Fibroblast of villous mesenchyme (primary cell): ENCODE measurements at places on chromosomes 4 and X. TPM values are rescaled to one million over a fixed set of nuclear protein-coding genes. Genes with fewer than 3 reads are reported as not detected.

GRCh38 chr4:109296527-109296926 lies 5.9 kb downstream of the COL25A1 start:
- no peak for DNase-seq

GRCh38 chr4:24174602-24175001 lies 284.8 kb upstream of the PPARGC1A start:
- peak; percentile 1 for DNase-seq

DNA sequence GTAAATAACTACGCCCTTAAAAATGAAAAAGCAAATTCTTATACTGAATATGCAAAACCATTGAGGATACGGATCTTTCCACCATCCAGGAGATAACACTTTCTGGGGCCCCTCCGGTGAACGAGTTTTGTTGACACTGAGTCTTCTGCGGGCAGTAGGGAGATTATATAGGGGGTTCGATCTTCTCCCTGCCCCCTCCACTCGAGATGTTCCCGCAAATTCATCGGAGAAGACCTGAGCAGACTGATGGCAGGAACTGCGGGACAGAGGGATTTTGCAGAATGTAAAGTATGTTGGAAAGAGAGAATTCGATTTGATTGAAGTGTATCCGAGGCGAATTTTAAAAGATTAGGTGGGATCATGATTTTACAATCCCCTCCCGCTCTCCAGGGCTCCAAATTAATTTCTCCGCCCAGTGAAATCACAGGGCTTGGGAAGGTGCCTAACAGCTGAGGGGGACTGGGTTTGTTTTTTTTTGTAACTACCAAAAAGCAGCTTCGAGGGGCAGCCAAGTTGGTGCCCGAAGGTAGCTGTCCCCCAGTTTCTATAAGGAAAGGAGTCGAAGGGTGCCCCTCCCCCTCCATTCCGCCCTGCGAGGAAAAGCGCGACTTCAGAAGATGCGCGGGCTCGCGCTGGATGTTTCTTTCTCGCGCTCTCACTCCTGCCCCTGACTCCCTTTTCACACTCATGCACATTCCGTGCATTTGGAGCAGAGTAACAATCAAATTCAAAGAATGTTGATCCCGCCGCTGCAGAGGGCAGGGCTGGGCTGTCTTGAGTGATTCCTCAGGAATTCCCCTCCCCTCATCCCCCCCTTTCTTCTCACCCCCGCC lies 1.2 kb downstream of the TMEM255A start:
- no peak for DNase-seq

DNA sequence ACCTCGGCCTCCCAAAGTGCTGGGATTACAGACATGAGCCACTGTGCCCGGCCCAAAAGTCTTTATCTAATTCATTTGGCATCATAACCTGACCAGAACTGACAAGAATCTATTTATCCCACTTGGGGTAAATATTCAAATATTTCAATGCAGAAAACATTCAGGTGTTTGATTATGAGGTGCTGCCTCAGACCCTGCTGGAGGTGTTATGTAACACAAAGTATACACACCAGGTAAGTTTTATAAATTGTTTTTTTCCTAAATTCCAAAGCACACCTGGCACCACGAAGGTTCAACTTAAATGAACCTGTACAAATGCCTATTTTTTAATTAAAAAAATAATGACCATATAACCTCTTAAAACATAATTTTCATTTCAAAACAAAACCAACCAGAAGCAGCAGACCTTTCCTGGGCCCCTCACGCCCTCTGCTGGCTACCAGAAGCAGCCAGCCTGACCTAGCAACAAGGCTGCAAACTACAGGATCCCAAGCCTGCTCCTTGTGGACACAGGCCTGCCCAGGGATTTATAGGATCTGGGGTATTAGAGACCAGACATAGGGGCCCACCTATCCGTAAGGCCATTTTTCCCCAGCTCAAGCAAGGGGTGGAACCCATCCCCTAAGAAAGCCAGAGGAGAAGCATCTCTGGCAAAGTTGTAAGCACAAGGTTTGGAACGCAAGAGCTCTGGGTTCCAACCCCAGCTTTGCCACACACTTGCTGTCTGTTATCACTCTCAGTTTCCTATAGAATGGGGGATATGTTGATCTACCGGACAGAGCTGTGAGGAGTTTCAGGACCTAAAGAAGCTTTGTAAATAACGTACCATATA lies 11.7 kb downstream of the OTUD5 start:
- peak; percentile 57 for DNase-seq

DNA sequence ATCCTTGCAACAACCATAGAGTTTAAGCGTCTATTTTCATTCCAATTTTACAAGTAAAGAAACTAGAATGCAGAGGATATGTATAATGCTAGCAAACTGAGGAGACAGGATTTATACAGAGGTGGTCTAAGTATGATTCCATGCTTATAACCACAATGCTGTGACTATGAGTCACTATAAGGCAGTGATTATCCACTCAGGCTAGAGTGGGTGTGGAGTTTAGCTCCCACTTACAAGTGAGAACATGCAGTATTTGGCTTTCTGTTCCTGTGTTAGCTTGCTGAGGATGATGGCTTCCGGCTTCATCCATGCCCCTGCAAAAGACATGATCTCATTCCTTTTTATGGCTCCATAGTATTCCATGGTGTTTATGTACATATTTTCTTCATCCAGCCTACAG lies 41.6 kb upstream of the EDA2R start:
- no peak for DNase-seq

- no peak for DNase-seq
These were observed 10.0 kb downstream of the TMEM164 start for GRCh38 chrX:110012818-110013485.

- DNase-seq, result no peak
These were observed 30.2 kb upstream of the CYP4V2 start for GRCh38 chr4:186161138-186161537.

DNA sequence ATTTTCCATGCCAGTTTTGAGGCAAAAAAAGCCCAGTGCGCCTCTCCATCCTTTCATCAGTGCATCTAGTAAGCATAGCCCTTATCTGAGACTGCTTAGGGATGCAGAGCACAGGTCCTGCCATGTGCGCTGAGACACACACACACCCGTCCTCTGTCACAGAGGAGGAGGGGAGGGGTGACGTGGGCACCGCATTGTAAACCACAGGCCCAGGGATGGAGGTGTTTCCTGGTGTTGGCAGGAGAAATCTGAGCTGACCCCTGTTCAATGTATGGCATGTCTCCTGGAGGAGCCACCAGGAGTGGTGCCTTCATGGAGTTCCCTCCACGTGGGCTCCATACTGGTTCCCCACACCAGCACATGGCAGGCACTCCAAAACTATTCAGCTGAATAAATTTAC lies 65.8 kb upstream of the HELT start:
- no peak for DNase-seq

GRCh38 chr4:119139822-119140252 lies 4.2 kb downstream of the MYOZ2 start:
- no peak for DNase-seq

DNA sequence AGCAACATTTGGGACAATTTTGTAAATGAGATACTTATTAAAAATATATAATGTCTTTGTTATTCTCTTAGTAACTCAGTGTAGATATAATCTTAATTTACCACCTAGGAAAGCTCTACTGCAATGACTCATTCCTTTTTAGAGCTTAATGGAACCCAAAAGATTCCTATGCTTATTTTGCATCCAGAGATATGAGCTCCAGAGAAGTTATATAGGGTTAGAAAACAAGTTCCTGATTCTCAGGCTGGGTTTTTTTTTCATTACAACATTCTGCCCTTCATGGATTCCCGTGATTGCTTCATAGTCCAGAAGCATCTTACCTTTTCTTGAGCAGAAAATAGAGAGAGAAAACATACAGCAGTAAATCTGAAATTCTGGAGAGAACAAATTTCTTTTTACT lies 57.9 kb upstream of the CXCL8 start:
- DNase-seq, result no peak

DNA sequence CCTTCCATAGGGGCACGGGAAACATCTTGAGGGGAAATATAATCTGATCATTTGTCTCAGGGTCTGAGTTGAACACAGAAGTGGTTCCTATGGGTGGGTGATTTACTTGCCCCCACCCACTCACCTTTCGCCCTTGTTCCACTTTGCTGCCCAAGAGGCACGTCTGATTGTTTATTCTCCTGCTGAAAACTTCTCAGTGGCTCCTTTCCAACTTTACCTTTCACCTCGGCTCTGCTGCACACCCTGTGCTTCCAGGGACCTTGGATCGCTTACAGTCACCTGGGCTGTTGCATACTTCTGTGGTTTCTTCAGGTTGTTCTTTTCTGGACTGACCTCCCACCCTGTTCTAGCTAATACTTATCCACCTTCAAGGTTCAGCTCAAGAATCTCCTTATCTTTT lies 213.4 kb upstream of the JADE1 start:
- no peak for DNase-seq

DNA sequence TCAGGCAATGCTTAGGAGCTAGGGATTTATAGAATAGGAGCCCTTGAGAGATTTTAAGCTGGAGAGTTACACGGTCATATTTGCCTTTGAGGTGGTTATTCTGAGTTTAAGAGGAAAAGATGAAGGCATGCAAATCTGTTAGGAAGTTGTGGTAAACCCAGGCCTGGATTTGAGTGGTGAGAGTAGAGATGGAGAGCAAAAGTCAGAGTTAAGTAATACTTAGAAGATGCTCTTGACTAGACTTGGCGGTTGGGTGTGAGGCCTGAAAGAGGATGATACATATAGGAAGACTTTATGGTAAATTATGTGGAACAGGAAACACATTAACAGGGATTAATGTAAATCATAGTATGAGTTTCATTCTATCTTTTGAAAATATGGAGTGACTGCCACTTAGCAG lies 136.0 kb upstream of the ARX start:
- no peak for DNase-seq

DNA sequence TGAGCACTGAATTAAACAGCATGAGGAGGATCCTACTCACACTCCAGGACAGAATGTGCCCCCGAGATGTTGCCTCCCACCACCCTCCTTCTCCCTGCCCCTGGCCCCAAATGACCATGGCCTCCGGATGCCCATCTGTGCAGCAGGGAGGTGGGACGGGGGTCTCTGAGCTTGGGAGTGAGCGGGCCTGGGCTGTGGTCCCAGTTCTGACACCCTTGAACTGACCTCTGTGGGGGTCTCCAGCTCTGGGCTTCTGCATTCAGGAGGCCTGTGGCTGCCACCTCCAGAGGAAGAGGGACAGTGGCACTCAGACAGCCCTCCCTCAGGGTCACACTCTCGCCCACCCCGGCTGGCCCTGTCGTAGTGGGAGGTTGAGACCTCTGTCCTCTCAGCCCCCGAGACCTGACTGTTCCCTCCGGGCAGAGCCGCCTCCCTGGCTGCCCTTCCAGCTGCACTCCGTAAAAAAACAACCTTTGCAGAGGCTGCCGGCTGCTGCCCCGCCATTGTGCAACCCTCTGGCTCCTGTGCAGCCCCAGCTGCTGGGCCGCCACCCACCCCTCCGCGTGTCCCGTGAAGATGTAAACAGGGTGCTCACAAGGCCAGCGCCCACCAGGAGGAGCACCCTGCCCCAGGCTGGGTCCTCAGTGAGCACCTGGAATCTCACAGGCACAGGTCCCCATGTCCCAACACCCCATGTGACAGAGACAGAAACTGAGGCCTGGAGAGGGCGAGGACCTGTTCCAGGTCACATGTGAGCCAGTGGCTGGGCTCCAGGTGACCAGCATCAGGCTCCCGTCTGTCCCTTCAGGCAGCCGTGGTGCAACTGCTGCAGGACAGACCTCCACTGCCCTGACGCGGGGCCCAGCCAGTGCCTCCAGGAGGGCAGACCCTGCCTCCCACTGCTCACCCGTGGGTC lies 39.6 kb downstream of the HTRA3 start:
- peak; percentile 80 for DNase-seq

DNA sequence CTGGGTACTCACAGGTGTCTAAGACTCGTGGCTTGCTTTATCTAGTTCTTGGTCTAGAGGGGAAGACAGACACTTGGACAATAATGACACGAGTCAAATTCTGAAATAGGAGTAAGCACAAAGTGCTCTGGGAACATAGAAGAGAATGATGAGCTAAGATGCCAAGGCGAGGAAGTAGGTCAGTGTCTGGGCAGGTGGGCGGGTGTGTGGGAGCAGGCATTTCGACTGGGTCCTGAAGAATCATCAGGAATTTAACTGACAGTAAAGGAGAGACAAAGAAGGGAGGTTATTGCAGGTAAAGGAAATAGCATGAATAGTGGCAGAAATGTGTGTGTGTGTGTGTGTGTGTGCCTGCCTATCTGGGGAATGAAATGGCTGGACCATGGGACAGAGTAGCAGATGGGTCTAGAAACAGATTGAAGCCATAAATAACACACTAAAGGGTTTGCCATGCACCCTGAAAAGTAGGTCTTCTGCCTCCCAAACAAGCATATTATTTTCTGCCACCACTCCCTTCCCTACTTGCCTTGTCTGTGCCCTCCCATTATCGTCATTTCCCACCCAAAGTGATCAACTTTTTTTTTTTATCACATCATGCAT lies 58.4 kb upstream of the SLC25A43 start:
- no peak for DNase-seq

DNA sequence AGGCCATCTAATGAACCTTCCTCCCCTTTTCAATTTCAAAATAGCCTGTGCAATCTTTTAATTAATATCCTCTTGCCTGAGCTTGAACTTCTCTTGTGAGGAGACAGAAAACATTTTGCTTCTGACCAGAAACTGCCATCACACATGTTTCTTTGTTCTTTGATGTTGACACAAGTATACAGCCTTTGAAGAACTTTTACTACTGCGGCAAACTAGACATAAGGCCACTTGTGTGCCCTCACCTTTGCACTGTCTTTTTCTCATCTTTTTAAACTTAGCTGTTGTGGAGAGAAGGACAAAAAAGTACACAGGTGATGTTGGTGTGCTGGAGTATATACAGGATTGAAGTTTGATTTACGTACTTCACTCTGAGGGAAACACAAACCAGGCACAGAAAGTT lies 116.3 kb upstream of the C1GALT1C1 start:
- no peak for DNase-seq

DNA sequence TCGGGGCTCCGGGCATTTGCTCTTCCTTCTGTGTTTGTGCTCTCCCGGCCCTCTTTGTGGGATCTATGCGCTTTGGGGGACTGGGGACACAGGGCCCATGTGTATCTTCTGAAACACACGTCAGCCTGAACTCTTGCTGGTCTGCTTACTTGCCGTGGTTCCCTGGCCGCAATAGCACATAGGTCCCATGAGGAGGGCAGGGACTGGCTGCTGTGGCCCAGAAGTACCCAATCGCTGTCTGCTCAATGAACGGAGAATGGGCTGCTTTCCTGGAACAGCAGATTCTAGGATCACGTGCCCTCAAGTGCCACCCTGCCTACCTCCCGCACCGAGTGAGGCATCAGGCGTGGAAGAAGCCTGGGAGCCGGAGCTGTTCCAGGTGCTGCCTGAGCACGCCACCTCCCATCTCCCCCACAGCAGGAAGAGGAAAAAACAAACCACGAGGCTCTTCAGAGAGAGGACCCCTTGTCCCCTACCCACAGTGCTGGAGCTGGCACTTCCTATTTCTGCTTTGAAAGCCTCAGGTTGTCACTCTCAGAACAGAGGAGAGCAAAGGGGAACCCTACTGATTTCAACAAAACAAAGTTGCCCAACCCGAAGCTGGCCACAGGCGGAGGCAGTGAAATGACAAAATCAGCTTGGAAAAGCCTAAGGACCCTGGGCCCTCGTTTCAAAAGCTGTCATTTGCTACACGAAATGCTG lies 3.8 kb downstream of the G6PD start:
- no peak for DNase-seq

The OTUD6A gene
- not detected in 2 replicates for total RNA-seq

The NHSL2 gene
- total RNA-seq, result 9.7 and 9.9 TPM in 2 replicates

The ESX1 gene
- not detected in 2 replicates for total RNA-seq

The SLITRK4 gene
- 3.0 and 6.1 TPM in 2 replicates for total RNA-seq

The WNK3 gene
- 0.64 and 1.7 TPM in 2 replicates for total RNA-seq

The CYTL1 gene
- 1.3 TPM in 1 of 2 replicates, not detected in the other for total RNA-seq

The MAGEC1 gene
- total RNA-seq, result not detected in 2 replicates

The DRD5 gene
- total RNA-seq, result not detected in 2 replicates

The ATP2B3 gene
- total RNA-seq, result not detected in 2 replicates

The GPR119 gene
- not detected in 2 replicates for total RNA-seq

The RAB40AL gene
- total RNA-seq, result 0.43 and 1.3 TPM in 2 replicates

The PRPS1 gene
- total RNA-seq, result 34.1 and 76.9 TPM in 2 replicates

The ASB5 gene
- 1.3 and 7.4 TPM in 2 replicates for total RNA-seq

The PLP1 gene
- total RNA-seq, result under 0.01 TPM in 2 replicates
